ENCODE measurements at places on chromosomes 1 and 21. TPM values are rescaled to one million over a fixed set of nuclear protein-coding genes. Genes with fewer than 3 reads are reported as not detected.

- no peak for DNase-seq
Measured at GRCh38 chr1:79264285-79264684, 257.8 kb upstream of the ADGRL4 start.

DNA sequence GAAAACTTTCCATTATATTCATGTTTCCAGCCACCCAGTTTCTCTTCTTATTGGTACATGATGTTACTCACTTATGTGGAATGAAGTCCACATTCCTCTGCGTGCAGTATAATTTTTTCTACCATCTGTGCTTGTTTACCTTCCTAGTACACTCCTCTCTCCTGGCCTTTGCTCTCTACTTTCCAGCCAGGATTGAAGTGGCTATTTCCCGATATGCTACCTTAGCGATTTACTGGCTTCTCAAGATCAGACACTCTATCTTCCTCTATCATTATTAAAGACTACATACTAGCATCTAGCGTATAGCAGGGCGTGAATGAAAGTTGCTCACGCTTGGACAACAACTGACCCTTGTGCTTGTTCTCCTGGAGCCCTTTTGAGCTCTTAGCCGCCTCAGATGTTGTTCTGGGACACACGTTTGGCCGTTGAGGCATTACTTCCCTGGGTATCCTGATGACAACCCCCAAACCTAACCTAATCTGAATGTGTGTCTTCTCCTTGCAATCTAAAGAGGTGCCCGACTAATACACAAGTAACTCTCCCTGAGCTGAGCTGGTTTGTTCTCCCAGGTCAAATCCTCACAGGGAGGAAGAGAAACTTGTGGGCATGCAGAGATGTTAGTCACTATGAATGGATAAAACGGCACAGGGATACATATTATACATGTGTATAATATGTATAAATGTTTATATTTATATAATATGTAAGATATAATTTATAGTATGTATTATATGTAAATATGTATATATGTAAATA is 13.4 kb upstream of the MTARC2 start:
- DNase-seq, result no peak

- DNase-seq, result no peak
Measured at GRCh38 chr21:37558676-37559211, 192.2 kb downstream of the DYRK1A start.

DNA sequence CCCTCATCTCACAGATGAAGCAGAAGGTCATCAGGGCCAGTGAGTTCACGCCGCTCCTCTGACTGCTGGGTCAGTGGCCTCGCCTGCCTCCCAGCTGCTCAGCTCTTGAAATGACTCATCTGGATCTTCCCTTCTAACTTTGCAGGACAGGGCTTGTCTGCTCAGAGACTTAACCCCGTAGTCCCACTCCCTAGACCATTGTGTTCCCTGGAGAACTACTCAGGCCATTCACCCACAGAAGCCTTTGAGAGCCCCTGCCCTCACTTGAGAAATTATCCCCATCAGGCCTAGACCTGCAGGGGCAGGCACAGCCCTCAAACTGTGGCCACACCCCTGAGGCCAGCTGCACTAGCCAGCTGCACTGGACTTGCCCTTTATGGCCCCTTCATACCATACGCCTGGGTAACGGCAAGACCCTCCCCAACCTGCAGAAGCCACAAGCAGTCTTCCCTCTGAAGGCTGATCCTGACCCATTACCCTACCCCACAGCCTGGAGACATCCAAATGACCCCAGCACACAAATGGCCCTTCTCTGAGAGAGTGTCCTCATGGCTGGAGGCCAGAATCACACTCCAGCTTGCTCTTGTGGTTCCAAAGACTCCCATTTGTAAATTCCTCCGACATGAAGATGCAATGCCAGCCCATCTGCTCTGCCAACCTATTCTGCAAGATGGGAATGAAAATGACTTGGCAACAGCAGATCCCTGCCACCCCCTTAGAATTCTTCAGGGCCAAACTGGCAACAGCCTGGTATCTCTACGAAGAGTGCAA is 33.2 kb downstream of the RCSD1 start:
- peak; percentile 55 for DNase-seq

- no peak for DNase-seq
Measured at GRCh38 chr1:109252893-109253802, 3.8 kb downstream of the CELSR2 start.

DNA sequence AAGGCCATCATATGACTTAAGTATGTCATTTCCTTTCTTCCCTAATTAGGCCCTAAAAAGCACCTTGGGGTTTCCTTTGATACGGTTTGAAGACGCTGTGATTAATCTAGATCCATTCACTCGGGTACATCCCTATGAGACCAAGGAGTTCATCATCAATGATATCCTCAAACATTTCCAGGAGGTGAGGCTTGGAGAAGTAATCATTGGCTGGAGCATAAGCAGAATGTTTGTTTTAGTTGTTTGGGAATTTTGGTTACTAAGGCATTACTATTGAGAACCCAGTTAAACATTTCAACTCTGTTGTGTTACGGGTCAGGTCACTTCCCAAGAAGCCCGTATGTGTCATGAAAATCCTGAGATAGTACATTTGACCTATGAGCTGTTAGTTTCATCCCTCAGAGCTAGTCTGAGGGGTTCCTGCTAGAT is 185.2 kb downstream of the VPS13D start:
- DNase-seq, result no peak

DNA sequence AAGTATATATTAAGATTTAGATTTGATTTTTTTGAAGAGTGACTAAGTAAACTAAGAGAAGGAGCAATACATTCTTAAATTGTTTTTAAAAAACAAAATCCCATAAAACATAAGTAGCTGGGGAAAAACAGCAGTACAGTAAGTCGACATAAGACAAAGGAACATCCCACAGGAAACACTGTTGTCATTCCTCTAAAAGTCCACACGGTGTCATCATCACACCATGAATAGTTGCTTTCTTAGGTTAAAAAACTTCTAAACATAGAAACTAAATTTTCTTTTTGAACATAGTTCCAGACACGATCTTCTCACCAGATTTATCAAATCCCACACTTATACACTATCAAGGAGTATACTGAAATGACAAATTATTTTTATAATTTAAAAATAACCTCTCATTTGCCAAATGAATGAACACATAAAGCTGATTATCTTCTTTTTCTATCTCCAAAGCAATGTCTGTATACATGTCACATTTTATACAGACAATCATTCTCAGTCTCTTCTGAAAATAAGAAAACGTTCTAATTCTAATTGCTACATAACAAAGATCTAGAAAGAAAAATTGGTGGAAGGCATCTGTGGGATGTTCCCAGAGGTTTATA is 15.8 kb downstream of the ODF2L start:
- no peak for DNase-seq

GRCh38 chr1:25360596-25361581 is 22.8 kb downstream of the TMEM50A start:
- no peak for DNase-seq

DNA sequence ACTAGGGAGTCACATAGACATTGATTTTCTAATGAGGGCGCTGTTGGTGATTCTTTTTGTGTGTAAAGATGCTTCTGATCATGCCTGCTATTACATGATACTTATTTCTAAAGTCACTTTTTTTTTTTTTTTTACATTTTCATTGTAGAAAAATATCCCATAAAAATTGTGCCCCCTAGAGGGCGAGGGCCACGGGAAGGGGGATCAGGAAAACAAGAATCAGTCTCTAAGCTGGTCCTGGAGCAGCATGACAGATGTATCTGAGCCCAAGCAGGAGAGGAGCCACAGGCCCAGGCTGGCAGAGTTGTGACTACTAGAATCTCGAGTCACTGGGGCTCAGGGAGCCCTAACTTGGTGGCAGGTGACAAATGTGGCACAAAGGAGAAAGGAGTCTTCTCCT is 28.1 kb downstream of the ZSCAN20 start:
- no peak for DNase-seq

- DNase-seq, result no peak
Measured at GRCh38 chr1:222530852-222531251, 17.1 kb downstream of the HHIPL2 start.

- DNase-seq, result no peak
Measured at GRCh38 chr1:219459351-219460080, 153.4 kb downstream of the ZC3H11B start.

RPAP2 gene
- 22.1 TPM for total RNA-seq

TSPAN1 gene
- total RNA-seq, result 3.0 TPM

AGMAT gene
- total RNA-seq, result 0.11 TPM

NBPF1 gene
- total RNA-seq, result 12.6 TPM

NEK7 gene
- total RNA-seq, result 318 TPM

MCOLN2 gene
- 0.13 TPM for total RNA-seq
